ENCODE measurements at places on chromosomes 1 and 21.

DNA sequence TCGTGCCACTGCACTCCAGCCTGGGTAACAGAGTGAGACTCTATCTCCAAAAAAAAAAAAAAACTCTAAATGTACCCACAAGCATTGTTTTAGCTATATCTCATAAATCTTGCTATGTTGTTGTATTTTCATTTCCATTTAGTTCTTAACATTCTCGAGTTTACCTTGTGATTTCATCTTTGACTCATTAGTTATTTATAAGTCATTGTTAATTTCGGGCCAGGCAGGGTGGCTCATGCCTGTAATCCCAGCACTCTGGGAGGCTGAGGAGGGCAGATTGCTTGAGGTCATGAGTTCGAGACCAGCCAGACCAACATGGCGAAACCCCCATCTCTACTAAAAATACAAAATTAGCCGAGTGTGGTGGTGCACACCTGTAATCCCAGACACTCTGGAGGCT, 11.7 kb downstream of the HES2 start:
- DNase-seq = no peak

GRCh38 chr1:180933141-180933540, 20.4 kb downstream of the KIAA1614 start:
- DNase-seq = no peak

DNA sequence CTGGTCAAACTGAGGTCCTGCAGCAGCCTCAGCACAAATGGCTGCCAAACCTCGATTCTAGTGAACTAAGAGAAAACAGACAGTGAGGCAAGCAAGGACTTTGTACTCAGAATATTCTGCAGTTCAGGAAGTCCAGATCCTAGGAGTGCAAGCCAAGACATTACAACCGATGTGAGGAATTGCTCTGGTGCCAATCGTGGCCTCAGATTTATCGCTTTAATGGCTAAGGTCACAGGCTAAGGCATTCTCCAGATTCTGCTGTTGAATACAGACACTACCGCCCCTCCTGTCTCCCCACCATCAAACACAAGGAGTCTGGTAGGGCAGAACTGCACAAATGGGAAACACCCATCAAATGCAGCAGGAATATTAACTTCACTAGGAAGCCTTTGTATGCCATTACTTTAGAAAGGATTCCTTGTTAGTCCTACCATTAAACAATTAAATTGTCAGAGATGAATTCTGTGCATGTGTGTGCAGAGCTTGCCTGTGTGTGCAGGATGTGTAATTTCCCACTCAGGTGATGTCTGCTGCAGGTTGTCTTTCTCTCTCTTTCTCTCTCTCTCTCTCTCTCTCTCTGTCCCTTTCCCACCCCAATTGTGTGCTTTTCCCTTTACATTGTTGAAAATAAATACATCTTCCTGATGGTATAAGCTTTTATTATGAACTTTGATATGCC, 9.2 kb upstream of the SERTAD4 start:
- DNase-seq = no peak

DNA sequence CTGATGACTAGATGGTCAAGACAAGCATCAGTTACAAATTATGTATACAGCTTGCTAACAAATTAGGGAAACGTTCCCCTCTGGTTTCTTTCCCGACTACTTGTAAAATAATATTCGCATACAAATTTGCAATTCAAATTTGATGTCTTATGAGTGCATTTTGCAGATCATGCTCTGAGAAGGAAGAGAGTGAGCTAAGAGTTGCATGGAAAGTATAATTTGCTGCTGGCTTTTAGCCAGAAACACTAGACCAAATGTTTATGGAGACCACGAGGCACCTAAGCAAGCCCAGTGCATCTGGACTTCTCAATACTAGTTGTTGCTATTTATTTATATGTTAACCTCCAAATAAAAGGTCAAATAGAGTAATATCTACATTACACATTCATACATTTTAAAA, 216.0 kb downstream of the SMYD3 start:
- DNase-seq = no peak

DNA sequence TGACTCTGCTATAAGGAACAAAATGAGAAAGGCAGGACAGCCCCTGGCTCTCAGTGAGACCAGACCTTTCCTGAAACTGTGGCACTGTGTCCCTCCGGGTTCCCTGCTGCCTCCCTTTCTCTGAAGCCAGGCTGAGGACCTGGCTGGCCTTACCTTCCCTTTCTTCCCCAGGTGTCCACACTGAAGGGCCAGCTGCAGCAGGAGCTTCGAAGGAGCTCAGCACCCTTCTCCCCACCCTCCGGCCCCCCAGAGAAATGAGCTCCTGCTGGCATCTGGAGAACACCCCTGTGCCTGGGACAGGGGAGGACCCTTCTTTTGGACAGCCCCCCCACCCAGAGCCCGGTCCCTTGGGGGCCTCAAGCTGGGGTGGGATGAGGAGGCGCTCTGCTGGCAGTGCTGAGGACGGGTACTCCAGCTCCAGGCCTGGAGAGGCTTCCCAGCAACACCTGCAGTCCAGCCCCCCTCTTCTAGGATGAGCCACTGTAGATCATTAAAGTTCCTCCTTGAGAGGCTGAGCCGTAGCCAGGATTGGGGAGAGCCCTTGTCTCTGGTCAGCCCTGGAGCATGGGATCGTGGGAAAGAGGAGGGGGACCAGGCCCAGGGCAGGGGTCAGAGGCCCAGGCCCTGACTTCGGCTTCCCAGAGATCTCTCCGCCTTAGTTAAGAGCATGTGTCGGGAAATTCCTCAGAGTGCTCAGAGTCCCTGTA, 8.1 kb downstream of the MFAP2 start:
- DNase-seq = no peak

DNA sequence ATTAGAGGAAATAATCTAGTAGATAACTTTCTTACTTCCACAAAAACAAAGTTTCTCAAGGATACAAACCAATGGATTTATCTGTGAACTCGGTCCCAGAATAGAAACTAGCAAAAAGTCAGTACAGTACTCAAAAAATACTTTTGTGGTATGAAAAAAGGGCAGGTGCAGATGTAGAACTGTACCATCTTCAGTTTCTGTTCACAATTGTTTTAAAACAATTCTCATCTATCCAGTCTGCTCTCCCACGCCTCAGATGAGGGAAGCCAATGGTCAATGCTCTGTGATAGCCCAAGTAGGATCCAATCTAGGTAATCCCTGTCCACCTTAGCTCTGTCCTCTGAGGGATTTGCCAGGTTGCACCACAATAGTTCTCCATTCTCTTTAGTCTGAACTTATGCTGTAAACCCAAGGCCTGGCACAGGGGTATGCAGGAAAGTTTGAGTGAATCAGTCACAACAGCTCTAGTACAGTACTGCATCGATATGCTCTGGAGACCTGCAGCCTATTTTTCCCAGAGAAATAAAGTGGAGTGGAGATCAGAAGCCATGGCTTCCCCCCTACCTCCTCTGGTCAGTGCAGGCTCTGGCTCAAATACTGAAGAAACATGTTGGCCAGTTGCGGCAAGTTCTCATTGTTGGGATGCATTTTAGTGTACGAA, 1.4 kb downstream of the KTI12 start:
- DNase-seq = no peak

- DNase-seq = no peak
Measured at GRCh38 chr1:241475671-241476070, 43.9 kb downstream of the FH start.

DNA sequence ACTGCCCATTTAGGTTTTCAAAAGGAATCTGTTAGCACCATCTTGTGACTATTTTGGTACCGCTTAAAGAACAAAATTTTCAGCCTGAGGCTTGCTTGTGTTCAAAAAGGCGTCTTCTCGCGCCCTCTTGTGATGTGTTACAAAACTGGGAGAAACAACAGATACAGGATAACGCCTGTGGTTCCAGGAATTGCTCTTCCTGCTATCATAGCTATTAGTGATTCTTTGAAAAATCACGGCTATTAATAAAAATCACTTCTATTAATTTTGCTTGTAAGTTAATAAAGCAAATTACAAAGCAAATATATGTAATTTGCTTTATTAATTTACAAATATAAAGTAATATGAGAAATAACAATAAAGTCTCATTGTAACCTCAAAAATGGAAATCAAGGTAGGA, 82.2 kb upstream of the ABCD3 start:
- DNase-seq = peak; percentile 4

DNA sequence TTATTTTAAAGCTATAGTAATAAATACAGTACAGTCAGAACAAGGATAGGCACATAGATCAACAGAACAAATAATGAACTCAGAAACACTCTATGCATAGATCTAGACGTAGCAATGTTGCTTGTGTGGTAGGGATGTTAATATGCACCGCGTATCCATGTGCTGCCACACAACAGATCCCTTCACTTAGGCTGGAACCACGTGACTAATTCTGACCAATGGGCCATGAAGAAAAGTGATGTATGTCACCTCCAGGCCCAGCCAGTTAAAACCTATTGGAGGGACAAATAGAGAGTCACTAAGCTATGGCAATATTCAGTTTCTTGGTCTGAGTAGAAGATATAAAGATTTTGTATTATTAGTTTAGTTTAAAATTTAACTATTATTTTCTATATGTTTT, 91.4 kb downstream of the ADAMTS1 start:
- no peak for DNase-seq

DNA sequence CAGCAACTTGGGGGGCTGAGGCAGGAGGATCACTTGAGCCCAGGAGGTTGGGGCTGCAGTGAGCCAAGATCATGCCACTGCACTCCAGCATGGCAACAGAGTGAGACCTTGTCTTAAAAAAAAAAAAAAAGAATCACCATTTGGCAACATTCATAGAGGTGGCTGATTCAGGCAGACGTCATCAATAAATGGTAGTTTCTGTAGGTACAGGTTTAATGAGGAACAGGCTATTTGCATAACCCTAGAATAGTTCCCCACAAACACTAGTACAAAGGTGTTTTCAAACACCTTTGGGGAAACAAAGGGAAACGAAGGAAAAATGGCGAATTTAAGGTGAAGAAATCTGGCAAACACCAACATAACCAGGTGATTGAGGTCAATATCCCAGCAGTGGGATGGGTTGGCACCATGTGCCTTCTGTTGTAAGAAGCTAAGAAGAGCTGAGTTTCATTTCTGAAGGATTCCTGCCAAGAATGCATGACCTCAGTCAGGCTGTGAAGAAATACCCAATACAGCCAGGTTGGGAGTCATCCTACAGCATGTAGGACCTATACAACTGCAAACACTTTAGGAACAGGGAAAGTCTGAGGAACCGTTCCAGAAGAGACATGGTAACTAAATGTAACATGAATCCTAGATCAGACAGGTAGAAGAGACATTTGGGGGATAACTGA, 5.6 kb downstream of the LPAR3 start:
- DNase-seq = no peak

DNA sequence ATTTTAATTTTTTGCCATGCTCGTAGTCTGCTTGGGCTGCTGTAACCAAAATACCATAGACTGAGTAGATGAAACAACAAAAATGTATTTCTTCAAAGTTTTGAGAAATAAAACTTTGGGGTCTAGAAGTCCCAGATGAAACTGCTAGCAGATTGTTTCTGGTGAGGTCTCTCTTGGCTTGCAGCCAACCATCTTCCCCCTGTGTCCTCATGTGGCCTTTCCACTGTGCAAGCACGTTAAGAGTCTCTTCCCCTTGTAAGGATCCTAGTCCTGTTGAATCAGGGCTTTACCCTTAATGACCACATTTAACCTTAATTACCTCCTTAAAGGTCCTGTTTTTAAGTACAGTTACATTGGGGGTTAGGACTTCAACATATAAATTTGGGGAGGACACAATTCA, 86.6 kb downstream of the PTBP2 start:
- no peak for DNase-seq

DNA sequence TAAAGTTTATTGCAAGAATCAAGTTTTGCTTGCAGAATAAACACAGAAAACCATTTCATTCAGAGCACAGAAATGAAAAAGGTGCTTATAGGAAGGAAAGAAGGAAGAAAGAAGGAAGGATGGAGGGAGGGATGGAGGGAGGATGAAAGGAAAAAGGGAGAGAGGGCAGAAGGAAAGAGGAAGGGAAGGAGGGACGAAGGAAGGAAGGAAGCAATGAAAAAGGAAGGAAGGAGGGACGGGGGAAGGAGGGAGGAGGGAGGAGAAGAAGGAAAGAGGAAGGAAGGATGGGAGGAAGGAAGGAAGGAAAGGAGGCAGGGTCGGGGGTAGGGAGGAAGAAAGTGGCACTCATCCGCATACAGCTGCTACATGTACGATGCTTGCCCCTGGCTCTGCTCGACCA, 104.9 kb upstream of the GCLM start:
- DNase-seq = no peak

DNA sequence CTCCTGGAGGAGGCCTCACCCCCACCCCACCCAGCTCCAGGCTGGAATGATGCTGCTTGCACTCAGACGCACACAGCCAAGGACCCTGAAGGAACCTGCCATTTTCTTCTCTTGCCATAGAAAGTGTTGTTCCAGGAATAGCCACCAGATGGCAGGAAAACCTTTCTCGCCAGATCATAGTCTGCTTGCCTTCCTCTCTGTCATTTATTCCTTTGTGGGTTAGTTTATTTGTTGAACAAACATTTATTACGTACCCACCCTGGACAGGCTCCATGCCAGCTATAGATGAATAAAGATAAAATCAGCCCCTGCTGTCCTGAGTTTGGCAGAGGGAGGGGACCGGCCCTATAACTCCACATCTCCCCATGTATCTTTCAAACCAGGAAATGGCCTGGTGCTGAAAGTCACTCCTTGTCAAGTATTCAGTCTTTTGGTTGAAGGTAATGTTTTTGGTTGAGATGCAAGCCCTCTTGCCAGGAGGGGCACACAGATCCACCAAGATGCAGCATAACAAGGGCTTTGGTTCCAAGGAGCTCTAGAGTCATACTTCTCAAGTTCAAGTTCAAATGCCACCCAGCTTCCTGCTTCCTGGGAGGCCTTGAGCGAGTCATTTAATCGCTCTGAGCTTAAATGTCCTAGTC, 7.0 kb upstream of the KCNC4 start:
- DNase-seq = peak; percentile 64

DNA sequence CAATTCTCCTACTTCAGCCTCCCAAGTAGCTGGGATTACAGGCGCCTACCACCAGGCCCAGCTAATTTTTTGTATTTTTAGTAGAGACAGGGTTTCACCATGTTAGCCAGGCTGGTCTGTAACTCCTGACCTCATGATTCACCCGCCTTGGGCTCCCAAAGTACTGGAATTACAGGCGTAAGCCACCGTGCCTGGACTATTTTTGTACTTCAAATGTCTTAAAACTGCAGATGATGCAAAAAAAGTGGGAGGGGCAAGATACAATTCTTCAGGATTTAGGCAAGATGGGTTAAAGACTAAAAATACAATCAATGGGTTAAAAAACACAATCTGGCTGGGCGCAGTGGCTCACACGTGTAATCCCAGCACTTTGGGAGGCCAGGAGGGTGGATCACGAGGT, 4.7 kb downstream of the SCAF4 start:
- DNase-seq = no peak

DNA sequence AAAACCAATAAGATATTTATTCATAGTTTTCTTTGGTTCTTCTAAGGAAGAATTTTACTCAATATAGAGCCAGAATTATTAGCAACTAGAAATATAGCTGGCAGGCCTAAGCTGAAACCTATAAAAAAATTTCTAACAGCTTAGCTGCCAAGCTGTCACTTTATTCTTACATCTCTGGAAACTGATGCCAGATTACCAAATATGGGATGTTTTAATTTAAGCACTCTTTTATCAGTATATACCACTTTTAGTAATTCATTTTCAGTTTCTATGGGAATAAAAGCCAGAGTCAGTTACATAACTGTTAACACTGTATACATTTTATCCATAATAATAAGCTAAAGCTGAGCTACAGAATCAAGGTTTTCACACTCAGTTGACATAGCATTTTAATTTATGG, 68.7 kb upstream of the MPC2 start:
- no peak for DNase-seq

Measured in activated naive CD8-positive, alpha-beta T cell treated with anti-CD3 and anti-CD28 coated beads for 36 hours (primary cell).